ENCODE measurements at places on chromosomes 4 and X.

DNA sequence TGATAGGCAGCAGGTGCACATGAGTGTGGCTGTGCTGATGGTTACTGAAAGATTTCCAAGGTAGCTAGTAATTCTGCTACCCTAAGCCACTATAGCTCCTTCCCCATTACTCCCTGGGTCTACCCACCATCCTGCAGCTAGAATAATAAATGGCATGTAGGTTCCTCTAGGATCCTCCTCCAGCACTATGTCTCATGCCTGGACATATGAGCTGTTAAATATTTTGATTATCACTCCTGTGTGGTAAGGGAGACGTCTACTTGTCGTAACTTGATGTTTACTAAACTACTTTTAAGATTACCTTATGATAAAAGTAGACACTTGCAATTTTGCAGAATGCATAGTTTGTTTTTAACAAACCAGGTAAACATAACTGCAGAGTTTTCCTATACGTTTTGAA is 35.5 kb downstream of the TET2 start:
- DNase-seq = no peak

- DNase-seq = no peak
Measured at GRCh38 chr4:100811046-100811445, 293.2 kb upstream of the EMCN start.

DNA sequence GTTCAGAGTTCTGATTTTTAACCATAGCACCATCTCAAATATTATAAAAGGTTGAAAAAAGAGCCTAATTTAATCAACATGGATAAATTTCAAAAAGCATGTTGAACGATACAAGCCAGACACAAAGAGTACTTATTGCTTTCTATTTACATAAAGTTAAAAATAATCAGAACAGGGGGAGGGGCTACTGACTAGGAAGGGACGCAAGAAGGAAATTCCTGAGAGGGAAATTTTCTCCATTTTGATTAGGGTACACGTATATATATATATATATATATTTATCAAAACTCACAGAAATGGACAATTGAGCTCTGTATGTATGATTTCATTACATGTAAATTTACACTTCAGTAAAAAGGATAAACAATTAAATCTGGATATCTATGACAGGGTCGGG is 482 bp upstream of the MBTPS2 start:
- DNase-seq = peak; percentile 2

DNA sequence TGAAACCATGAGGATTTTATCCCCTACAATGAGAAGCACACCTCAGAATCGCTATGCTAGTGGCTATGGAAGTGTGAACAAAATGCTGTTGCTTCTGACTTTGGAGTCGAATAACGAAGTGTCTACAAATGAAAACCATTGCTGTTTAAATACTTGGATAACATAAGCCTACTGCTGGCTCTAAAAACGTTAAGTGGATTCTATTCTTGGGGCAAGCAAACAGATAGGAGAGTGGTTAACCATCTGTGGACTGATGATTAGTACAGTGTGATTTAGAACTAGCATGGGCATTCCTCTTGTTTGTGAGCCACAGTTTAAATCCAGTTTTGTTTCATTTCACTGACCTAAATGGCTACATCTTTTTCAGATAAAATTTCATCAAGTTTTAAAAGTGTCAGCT is 109.7 kb upstream of the PNPLA4 start:
- no peak for DNase-seq

DNA sequence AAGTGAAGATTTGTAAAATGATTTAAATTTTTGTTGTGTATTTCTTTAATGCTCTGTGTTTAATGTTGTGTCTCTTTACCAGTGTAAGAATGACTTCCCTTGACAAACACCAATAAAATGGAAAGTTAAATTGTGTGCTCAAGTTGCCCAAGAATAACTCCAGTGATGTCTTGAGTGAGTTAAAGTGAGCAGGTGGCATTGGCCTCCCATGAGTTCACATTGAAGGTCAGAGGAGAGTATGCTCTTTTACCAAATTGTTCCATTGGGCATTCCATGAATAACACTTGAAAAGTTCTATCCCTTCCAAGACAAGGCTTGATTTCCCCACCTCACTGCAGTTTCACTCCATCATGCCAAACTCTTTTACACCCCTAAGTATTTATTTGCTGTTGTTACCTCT is 4.5 kb downstream of the ANXA5 start:
- DNase-seq = no peak

DNA sequence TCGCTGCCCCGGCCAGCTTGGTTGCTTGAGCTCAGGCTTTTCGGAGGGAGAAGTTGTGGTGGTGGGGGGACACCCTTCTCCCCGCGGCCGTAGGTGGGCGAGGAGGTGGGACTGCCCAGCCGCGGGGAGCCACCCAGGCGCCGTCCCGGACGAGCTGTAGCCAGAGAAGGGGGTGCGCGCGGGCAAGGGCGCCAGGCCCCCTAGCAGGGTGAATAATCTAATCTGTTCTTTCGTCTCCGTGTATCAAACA is 3.1 kb downstream of the MID1IP1 start:
- no peak for DNase-seq

All from CD4-positive, alpha-beta T cell treated with Interleukin-12 subunit alpha and Interleukin-12 subunit beta, for 1 hour (primary cell).